Left renal cortex interstitium (tissue), 4 donors: ENCODE measurements at places on chromosomes 3 and 15. TPM values are rescaled to one million over a fixed set of nuclear protein-coding genes. Genes with fewer than 3 reads are reported as not detected.
A peak's percentile ranks its signal among the peaks of the same experiment; 100 is the strongest.

DNA sequence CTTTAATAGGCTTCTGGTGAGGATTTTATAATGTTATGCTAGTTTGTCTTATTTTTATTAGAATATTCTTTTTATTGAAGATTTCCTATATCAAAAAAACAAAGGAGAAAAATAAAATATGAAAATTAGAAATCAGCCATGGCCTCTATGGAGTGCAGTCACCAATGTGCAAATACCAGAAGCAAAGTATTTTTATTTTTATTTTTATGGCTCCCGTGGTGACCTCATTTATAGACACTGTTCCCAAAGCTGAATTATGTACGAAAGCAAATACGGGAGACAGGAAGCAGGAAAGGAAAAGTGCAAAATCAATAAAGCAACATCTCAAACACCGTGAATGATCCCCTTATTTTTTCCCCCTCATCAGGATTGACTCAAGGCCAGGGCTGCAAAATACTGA is 35.1 kb downstream of the DAZL start:
- DNase-seq, result no peak

DNA sequence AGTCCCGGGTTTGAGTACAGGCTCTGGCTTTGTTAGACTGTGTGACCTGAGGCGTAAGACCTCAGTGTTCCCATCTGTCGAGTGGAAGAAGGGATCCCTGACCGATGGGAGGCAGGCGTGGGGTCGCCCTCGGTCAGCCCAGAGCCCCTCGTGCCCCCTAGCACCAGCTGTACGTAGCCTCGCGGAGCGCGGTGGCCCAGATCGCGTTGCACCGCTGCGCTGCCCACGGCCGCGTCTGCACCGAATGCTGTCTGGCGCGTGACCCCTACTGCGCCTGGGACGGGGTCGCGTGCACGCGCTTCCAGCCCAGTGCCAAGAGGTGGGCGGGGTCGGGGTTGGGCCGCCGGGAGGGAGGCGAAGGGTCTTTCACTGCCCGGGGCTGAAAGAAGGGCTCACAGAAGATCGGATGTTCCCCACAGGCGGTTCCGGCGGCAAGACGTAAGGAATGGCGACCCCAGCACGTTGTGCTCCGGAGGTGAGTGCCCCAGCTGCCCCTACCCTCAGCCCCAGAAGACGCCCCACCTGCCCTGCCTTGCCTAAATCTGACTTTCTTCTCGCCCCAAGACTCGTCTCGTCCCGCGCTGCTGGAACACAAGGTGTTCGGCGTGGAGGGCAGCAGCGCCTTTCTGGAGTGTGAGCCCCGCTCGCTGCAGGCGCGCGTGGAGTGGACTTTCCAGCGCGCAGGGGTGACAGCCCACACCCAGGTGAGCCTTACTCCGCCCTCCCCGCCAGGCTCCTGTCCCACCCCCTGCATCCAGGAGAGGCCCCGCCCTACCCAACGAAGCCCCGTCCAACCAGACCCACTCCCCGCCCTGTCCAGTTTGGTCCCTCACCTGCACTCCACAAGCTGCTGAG is 3.5 kb upstream of the LSMEM2 start:
- DNase-seq, result no peak

DNA sequence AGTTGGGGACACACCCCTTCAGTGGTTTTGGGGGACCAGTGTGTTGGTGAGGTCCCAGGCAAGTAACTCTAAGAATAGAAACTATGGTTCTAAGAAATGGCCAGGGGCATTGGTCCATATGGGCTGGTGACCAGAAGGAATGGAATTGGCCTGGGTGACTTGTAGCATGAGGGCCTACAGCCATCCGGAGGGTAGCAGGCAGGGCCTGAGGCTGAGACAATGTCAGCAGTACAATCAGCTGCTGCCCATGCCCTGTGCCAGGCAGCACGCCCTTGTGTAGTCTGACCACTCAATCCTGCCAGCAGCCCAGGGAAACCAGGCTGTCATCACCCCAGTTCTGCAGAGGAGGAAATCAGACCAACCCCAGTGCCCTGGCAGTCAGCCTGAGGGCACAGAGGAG is 100.6 kb downstream of the DNAJB8 start:
- DNase-seq, result no peak

GRCh38 chr15:27475395-27475794 is 504.4 kb downstream of the GABRG3 start:
- DNase-seq, result no peak

DNA sequence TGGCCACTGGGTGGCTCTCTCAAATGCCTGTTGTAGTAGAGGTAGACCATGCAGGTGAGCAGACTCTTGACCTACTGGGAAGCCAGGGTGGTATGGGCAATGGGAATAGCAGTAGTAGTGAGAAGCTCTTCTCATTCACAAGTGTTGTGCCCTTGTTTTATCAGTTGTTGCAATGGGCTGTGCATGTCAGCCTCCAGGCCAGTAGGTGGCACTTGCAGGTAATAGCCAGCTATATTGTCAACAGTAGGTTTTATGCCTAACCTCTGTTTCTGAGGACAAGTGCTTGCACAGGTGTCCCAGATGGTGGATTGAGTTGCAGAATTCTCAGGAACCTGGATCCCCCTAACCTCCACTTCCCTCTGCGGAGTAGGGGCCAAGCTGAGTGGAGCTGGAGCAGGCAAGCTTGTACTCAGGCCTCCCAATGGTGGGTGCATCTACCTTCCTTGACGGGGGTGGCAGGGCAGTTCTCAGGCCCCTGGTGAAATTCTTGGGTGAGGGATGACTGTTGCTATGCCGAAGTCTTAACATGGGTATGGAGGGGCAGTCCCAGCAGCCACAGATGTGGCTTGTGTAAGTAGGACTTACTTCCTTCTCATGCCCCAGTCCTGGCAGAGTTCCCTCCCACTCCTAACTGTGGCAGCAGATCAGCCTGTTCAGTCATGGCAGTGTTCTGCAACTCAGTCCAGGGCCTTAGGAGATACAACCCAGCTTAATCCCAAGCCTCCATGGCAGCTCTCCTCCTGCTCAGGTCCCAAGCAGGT is 104.3 kb downstream of the NEO1 start:
- DNase-seq, result no peak

DNA sequence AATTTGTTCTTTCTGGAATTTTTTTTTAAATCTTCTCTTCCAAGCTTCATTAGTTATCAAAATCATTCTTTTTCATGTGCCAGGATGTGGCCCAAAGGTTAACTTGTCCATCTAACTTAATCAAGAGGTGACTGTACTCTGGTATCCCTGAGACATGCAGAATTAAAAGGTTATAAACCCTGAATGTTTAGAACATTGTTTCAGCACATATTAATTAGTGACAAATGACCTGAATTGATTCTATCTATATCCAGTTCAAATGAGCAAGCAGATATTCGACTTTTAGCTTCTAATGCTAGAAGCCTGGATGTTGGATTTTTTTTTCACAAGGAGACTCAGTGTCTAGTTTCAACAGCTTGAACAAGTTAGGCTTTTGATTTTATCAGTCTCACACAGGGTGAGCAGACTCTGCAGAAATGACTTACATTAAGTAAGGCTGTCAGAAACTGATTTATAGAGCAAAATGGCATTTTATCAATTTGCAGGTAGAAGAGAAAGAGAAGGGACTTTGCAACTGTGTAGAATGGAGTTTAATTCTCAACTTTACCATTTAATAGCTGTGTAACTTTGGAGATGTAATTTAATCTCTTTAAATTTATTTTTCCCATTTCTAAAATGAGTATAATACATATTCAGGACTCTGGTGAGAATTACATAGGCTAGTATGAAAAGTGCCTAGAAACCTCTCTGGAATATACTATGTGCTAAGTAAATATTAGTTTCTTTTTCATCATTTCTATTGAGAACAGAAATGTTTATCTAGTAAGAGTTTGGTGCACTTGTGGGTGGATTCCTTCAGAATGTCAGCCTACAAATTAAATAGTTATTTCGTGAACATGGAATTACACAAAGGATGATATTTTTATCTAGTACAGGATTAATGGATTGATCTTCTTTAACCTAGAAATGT is 100.0 kb downstream of the ALCAM start:
- no peak for DNase-seq

GRCh38 chr3:64600246-64600950 is 87.4 kb downstream of the ADAMTS9 start:
- no peak for DNase-seq

GRCh38 chr15:78038585-78039247 is 38.8 kb downstream of the TBC1D2B start:
- no peak for DNase-seq

DNA sequence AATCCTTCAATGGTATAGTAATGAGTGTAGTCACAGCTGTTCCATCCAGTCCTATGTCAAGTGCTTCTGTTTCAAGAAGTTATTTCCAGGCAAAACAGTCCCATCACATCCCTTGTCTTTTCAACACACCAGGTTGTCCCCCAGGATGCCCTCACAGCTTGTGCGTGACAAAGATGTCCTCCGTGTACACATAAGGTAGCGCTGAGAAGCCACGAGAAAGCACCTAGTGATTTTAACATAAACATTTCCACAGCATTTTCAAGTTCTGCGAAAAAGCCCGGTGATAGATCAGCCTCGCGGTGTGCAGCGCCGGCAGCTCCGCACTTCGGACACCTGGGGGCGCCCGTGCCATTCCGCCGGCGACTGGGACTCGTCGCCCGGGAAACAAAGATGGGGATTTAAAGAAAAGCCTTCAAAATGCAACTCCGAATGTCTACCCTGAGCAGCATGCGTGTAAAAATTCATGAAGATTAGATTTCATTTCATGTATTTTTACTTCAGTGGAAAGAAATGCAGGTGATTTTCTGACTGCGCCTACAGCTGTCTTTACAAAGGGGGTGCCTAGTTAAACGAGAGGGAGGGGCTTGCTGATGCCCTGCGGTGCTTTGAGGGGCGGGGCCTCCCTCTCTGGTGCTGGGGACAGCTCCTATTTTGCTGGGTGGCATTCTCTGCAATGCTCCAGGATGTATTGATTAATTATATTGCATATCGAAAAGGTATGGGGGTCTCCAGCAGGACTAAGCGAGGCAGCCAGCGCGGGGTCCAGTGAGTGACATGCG is 49.9 kb downstream of the KY start:
- DNase-seq, result peak; percentile 59

GRCh38 chr15:74365598-74366445 is 1.6 kb downstream of the CYP11A1 start:
- DNase-seq, result peak; percentile 43

GRCh38 chr3:159077860-159078259 is 276.0 kb downstream of the MFSD1 start:
- DNase-seq, result no peak

- DNase-seq, result no peak
Measured at GRCh38 chr15:80654299-80654698, 40.8 kb upstream of the ABHD17C start.

GRCh38 chr15:48592221-48592731 is 53.2 kb downstream of the FBN1 start:
- no peak for DNase-seq

DNA sequence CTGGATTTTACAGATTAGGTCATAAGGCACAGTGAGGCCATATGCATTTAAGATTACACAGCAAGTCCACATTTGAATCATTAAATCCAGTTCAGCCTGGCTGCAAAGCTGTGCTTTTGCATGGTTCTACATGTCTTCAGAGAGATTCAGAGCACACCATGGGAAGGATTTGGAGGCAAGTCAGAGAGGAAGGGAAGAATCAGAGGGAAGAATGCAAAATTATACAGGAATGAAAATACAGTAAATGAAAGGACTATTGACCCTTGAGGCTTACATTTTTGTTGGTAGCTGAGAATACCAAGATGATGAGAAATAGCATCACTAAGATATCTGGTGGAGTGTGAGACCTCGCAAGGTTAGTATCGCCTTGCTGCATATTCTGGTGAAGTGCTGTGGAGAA is 13.9 kb downstream of the FILIP1L start:
- no peak for DNase-seq

- DNase-seq, result no peak
Measured at GRCh38 chr15:44194323-44195150, 534 bp downstream of the FRMD5 start.

DNA sequence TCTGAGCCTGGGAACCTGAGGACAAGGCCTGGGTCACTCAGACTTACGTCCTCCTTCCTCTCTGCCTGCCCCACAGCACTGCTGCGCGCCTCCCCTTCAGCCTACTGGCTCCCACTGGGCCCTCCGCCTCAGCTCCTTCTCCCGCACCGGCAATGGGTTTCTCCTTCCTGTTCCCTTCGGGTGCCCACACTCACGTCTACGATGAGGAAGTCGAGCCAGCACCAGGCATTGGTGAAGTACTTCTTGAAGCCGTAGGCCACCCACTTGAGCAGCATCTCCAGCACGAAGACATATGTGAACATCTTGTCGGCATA is 70.0 kb downstream of the EXOG start:
- no peak for DNase-seq

DNA sequence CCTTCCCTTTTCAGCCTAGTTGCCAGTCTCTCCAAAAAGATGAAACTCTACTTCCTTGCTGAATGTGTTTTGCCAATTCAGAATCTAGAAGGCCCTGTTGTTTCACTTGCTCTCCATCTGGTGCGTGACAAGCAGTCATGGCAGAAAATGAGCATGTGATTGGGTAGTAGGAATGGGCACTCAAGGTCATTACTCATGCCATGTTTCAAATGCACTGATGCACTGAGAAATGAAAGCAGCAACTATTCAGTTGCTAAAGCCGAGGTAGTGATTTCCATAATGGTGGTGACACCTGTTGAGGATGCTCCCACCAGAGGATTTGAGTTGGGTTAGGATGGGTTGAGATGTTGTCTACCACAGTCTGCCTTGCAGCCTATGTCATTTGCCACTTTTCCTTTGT is 12.7 kb downstream of the ZBTB38 start:
- no peak for DNase-seq

- no peak for DNase-seq
Measured at GRCh38 chr15:51117270-51117669, 22.6 kb upstream of the TNFAIP8L3 start.

GPR149 gene
- polyA plus RNA-seq, result not detected

PRC1 gene
- polyA plus RNA-seq, result 78.5 TPM

FXR1 gene
- 174 TPM for polyA plus RNA-seq

SH2D7 gene
- polyA plus RNA-seq, result 0.64 TPM

EXD1 gene
- polyA plus RNA-seq, result 0.16 TPM

SMCO1 gene
- polyA plus RNA-seq, result not detected

TRH gene
- polyA plus RNA-seq, result 0.23 TPM

PLXNB1 gene
- 234 TPM for polyA plus RNA-seq

RASL12 gene
- 8.1 TPM for polyA plus RNA-seq

ASB14 gene
- 0.52 TPM for polyA plus RNA-seq

TLE3 gene
- 45.5 TPM for polyA plus RNA-seq

COL7A1 gene
- 14.4 TPM for polyA plus RNA-seq

ADAMTSL3 gene
- polyA plus RNA-seq, result 2.7 TPM

RLBP1 gene
- not detected for polyA plus RNA-seq

GALK2 gene
- 26.4 TPM for polyA plus RNA-seq

EBLN2 gene
- polyA plus RNA-seq, result 1.9 TPM

HAPLN3 gene
- polyA plus RNA-seq, result 2.1 TPM
